ENCODE measurements at places on chromosomes 4 and X.
A peak's percentile ranks its signal among the peaks of the same experiment; 100 is the strongest.

DNA sequence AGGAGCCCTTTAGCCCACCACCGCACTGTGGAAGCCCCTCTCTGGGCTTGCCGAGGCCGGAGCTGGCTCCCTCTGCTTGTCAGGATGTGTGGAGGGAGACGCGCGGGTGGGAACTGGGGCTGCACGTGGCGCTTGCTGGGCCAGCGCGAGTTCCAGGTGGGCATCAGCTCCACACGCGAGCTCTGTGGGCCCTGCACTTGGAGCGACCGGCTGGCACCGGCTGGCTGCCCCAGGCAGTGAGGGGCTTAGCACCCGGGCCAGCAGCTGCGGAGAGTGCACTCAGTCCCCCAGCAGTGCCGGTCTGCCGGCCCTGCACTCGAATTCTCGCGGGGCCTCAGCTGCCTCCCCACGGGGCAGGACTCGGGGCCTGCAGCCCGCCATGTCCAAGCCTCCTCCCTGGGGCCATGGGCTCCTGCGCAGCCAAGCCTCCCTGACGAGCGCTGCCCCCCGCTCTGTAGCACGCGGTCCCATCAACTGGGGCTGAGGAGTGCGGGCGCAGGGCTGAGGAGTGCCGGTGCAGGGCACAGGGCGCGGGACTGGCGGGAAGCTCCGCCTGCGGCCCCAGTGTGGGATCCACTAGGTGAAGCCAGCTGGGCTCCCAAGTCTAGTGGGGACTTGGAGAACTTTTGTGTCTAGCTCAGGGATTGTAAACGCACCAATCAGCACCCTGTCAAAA is 93.6 kb downstream of the DTHD1 start:
- no peak for DNase-seq

GRCh38 chr4:102338405-102338804 is 6.9 kb downstream of the SLC39A8 start:
- no peak for DNase-seq

DNA sequence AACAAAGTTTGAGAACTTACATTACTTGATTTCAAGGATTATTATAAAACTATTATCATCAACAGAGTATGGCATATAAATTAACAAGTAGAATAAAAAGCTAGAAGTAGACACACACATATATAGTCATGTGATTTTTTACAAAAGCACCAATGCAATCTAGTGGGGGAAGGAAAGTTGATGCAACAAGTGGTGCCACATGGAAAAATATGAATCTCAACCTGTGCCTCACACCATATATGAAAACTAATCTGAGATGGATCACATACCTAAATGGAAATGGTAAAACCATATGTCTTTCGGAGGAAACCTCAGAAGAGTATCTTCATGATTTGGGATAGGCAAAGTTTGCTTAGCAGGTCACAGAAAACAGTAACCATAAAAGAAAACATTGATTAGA is 34.9 kb upstream of the USP9X start:
- no peak for DNase-seq

DNA sequence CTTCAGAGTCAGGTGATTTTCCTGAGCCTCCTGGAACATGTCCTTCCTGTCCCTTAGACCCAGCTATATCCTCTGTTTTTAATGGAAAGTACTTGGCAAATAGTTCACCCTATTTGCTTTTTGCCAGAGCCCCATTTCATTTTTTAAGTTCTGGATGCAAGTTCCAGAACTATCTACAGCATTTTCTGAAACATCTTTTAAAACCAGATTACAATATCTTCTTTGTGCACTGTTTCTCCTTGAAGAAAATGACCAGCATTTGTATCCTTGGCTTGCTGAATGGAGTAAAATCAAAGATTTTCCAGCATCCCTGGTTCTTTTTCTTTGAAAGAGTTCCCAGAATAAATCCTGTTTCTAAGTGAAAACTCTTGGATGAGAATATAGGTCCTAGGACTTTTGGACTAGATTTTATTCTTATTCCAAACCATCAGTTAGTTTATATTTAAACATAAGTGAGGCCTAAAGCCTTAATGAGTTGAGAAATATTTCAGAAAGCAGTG is 224.3 kb downstream of the ANK2 start:
- no peak for DNase-seq

DNA sequence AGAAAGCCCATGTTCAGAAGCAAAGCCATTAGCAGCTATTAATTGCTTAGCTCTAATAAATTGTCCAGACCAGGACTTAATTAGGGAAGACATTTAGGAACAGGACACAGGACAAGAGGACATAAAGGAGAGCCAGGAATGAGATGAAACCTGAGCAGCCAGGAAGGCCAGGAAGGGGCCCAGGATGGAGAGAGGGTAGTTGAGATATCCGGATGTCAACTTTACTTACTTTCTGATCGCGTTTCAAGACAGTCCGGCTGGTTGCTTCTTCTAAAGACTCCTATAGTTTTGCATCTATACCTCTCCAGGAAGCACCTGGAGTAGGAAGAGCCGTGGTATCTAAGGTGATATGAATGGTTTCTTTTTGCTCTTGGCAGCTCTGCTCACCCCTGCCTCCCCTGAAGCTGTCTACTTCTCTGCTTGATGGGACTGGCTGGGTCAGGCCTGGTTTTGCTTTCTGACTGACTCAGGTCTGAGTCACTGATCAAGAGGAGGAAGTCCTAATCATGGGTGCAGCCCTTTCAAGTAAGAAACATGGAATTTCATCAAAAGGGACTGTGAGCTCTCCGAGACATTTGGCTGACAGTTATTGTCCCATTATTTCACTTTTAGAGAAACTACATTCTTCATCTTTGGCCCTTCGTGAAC is 733.3 kb downstream of the RPA4 start:
- DNase-seq = peak; percentile 38

GRCh38 chr4:27966664-27967063 is 1106.0 kb downstream of the STIM2 start:
- DNase-seq = no peak

DNA sequence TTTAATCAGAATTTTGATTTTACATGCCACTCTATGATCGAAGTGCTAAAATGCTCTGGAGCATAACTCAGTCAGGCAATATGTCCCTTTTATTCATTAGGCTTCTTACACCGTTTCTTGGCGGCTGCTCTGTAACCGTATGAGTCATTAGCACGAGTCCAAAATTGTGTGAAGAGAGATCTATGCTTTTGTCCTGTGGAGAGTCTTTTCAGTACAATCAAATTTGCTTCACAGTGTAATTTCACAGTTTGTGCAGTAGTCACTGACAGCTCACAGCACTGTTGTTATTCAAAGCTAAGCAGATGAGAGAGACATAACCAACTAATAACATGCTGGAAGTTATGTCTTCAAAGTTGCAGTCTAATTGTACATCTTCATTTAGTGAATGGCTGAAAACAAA is 167.8 kb downstream of the PCDH10 start:
- no peak for DNase-seq

DNA sequence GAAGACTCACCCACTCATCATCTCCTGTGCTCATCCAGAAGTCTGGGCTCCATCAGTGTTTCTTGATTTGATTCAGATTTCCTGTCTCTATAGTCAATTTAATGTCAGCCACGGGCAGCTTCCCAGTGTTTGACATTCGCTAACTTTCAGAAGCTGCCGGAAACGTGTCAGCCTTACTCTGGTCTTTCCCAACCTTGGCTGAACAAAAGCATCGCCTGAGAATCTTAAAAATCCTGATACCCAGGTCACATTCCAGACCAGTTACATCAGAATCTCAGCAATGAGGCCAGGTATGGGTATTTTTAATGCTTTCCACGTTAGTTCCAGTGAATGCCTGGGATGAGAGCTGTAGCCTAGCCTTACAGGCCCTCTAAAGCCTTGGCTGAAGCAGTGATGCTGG is 233.8 kb downstream of the FRMPD4 start:
- DNase-seq = no peak

DNA sequence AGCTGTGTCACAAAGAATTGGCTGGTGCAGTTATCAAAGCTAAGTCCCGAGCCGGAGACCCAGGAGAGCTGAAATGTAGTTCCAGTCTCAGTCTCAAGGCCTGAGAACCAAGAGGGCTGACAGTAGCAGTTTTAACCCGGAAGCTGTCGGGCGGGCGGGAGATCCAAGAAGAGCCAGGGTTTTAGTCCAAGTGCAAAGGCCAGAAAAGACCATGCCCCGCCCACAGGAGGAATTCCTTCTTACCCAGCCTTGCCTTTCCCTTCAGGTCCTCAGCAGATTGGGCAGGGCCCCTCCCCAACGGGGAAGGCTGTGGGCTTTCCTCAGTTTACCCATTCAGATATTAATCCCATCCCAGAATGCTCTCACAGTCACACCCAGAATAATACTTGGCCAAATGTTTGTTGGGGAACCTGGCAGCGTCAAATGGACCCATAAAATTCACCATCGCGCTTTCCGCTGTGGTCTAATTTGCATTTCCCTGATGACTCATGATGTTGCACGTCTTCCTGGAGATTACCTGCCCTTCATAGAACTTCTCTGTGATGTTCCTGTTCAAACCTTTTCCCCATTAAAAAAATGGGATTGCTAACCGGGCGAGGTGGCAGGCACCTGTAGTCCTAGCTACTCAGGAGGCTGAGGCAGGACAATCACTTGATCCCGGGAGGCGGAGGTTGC is 16.2 kb downstream of the MAEA start:
- DNase-seq = no peak

- no peak for DNase-seq
Observed at GRCh38 chrX:45715748-45716147, 515.1 kb upstream of the DIPK2B start.

GRCh38 chr4:40531636-40532023 is 98.0 kb downstream of the RBM47 start:
- no peak for DNase-seq

- DNase-seq = no peak
Observed at GRCh38 chr4:80454556-80454955, 119.0 kb downstream of the CFAP299 start.

GRCh38 chrX:28757290-28757689 is 170.0 kb downstream of the IL1RAPL1 start:
- DNase-seq = no peak

DNA sequence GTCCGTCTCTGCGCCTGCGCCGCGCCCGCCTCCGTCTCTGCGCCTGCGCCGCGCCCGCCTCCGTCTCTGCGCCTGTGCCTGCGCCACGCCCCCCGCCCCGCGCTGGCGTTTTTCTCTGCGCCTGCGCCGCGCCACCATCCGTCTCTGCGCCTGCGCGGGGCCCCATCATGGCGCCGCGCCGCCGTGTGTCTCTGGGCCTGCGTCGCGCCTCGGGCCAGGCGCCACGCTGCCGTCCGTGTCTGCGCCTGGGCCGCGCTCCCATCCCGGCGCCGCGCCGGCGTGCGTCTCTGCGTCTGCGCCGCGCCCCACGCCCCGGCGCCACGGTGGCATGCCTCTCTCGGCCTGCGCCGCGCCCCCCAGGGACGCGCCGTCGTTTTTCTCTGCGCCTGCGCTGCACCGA is 51.8 kb upstream of the DUX4 start:
- no peak for DNase-seq

GRCh38 chr4:142585411-142585810 is 260.7 kb downstream of the INPP4B start:
- DNase-seq = no peak

- no peak for DNase-seq
Observed at GRCh38 chr4:138049355-138049754, 192.8 kb downstream of the SLC7A11 start.

GRCh38 chrX:2409796-2410195 is 91.0 kb downstream of the DHRSX start:
- no peak for DNase-seq

DNA sequence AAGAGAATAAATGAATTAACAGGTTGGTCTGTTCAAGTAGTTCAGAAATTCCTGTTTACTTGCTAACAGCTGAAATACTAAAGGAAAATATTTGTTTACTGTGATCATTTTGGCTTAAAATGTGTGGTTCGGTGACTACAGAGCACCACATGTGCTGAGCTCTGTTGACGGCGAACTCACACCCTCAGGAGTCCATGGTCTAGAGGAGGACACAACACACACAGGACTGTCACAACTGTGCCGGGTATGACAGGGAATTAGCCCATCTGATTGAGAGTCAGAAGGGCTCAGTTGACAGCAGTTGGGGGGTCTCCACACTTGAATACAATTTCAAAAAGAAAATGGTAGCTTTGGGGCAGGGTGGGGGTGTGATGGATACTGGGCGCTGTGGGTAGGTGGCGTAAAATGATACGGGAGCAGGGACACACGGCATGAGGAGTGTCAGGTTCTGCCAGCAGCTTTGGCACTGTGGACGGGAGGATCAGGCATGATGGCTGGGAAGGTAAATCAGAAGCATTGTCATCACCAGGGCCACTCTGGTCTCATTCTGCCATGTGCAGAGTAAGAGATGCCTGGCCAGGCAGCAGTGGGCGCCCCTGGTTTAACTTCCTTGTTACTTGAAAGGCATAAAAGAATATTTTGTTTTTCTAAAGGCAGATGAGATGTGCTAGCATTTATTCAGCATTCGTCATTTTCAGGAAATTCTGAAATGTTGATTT is 33.3 kb downstream of the CLDN22 start:
- DNase-seq = no peak

DNA sequence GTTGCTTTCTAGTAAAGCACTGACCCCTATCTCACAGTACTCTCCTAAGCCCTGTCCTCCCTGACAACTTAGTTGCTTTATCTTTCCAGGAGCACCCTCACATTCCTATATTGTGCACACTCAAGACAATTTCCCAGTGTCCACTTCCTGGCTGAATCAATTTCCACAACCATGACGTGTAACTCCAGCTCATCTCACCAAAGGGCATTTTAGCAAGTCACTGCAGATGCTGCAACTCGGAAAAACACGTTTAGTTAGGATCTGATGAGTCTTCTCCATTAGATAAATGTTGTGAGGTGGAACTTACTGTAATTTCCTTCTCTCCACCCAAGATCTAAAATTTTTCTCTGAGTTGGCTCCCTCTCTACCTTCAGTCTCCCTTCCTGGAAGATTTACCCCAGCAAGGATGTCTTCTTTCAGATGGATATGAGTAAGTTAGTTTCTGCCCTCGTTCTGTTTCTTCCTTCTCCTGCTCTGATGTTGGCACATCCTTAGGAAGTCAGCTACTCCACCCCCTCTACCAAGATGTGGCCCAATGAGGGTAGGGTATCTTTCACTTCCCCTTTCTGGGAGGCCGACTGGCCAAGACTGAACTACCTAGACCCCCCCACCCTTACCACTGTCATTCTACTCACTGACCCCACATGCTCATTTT is 28.8 kb upstream of the IL13RA1 start:
- DNase-seq = no peak

- no peak for DNase-seq
Observed at GRCh38 chr4:185283723-185284122, 74.3 kb downstream of the SNX25 start.

- no peak for DNase-seq
Observed at GRCh38 chrX:47843363-47843762, 6.7 kb downstream of the ZNF81 start.

Data from kidney epithelial cell (primary cell).